ENCODE measurements at places on chromosomes 3 and 15. TPM values are rescaled to one million over a fixed set of nuclear protein-coding genes. Genes with fewer than 3 reads are reported as not detected.

The VGLL3 gene
- not detected for polyA plus RNA-seq

The MKRN2OS gene
- not detected for polyA plus RNA-seq

The NME9 gene
- 0.34 TPM for polyA plus RNA-seq

The CYP19A1 gene
- polyA plus RNA-seq = not detected

The SLC6A11 gene
- polyA plus RNA-seq = not detected

The SLC38A3 gene
- polyA plus RNA-seq = not detected

The SEMA6D gene
- not detected for polyA plus RNA-seq

The SKOR1 gene
- polyA plus RNA-seq = 0.13 TPM

The KY gene
- polyA plus RNA-seq = not detected

The SLC12A1 gene
- polyA plus RNA-seq = not detected

The CAND2 gene
- 0.53 TPM for polyA plus RNA-seq

The PIF1 gene
- polyA plus RNA-seq = not detected

The CGNL1 gene
- polyA plus RNA-seq = not detected

The WDR73 gene
- 15.0 TPM for polyA plus RNA-seq

The ABHD14A gene
- 49.4 TPM for polyA plus RNA-seq

The FAM3D gene
- polyA plus RNA-seq = not detected

The C3orf49 gene
- polyA plus RNA-seq = not detected

The CLDN18 gene
- not detected for polyA plus RNA-seq

The SCAMP2 gene
- 102 TPM for polyA plus RNA-seq

The SLC26A6 gene
- polyA plus RNA-seq = 1.3 TPM

The GOLGA6A gene
- not detected for polyA plus RNA-seq

The NSUN3 gene
- polyA plus RNA-seq = 17.9 TPM

Data from naive B cell (primary cell).